Chondrocyte (in vitro differentiated cells): ENCODE measurements at places on chromosomes 1 and 21. TPM values are rescaled to one million over a fixed set of nuclear protein-coding genes. Genes with fewer than 3 reads are reported as not detected.

DNA sequence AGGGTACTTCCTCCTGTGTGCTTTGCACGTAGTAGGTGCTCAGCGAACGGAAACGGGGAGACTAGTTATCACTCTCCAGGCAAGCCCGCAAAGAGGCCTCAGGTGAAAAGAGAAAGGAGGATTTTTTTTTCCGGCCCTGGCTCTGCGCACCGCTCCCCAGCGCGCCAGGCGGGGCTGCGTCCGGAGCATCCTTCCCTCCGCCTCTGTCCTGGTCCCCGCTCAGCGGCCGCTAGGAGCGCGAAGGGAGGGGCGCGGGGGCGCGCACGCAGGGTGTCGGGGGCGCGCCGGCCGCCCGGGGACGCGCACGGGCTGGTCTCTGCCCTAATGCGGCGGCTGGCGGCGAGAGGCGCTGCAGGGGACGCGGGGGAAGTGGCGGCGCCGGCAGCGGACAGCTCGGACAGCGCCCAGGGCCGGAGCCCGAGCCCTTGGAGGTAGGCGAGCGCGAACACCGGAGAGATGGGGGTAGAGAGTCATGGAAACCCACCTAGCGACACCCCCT is 42.3 kb upstream of the NFASC start:
- no peak overlapping the region for H3K27ac ChIP-seq
- H3K27me3 ChIP-seq = peaks cover 72% of the 10 kb centered on the region
- DNase-seq = no peak
- no peaks in the 10 kb centered on the region for H3K36me3 ChIP-seq

Gene FAAH
- total RNA-seq = 7.0 to 15.0 TPM (median 14.1 TPM) in 3 replicates

- DNase-seq = no peak
- no peak overlapping the region for H3K4me3 ChIP-seq
- H3K27me3 ChIP-seq = no peaks in the 10 kb centered on the region
- no peaks in the 10 kb centered on the region for H3K36me3 ChIP-seq
- H3K27ac ChIP-seq = no peak overlapping the region
Observed at GRCh38 chr1:83098791-83099190, 900.1 kb downstream of the TTLL7 start.

Gene ALX3
- total RNA-seq = not detected in 3 replicates

GRCh38 chr1:109271458-109271857 is 11.5 kb downstream of the PSRC1 start:
- DNase-seq = peak; percentile 87
- H3K4me1 ChIP-seq = peaks cover 34% of the 10 kb centered on the region
- H3K4me3 ChIP-seq = no peak overlapping the region
- H3K27ac ChIP-seq = peak overlapping the region; percentile 22
- H3K36me3 ChIP-seq = peaks cover 5% of the 10 kb centered on the region
- no peaks in the 10 kb centered on the region for H3K27me3 ChIP-seq

Gene TMEM269
- 0.20 to 0.70 TPM (median 0.23 TPM) in 3 replicates for total RNA-seq

GRCh38 chr1:229778794-229779193 is 152.7 kb downstream of the URB2 start:
- no peaks in the 10 kb centered on the region for H3K4me1 ChIP-seq
- no peak for DNase-seq
- H3K4me3 ChIP-seq = no peak overlapping the region
- H3K27ac ChIP-seq = no peak overlapping the region

Gene S100A8
- total RNA-seq = not detected in 3 replicates
